Motor neuron (in vitro differentiated cells): ENCODE measurements at places on chromosomes 3 and 15. TPM values are rescaled to one million over a fixed set of nuclear protein-coding genes. Genes with fewer than 3 reads are reported as not detected.

GRCh38 chr3:167941234-167941995 is 154.3 kb downstream of the GOLIM4 start:
- no peak for ATAC-seq

GRCh38 chr3:20055020-20055775 is 15.0 kb downstream of the KAT2B start:
- ATAC-seq = peak; percentile 47

GRCh38 chr3:71688121-71688520 is 37.1 kb downstream of the EIF4E3 start:
- ATAC-seq = no peak

GRCh38 chr3:122105626-122106025 is 50.5 kb downstream of the CD86 start:
- ATAC-seq = peak; percentile 53

- peak; percentile 54 for ATAC-seq
Measured at GRCh38 chr15:57541805-57542504, 49.7 kb upstream of the MYZAP start.

- ATAC-seq = no peak
Measured at GRCh38 chr3:159635047-159635641, 353.5 kb upstream of the IL12A start.

Gene CNOT10
- total RNA-seq = 20.5 and 22.9 TPM in 2 replicates

- no peak for ATAC-seq
Measured at GRCh38 chr15:35627696-35628095, 81.7 kb upstream of the DPH6 start.

- no peak for ATAC-seq
Measured at GRCh38 chr15:100175406-100176114, 166.2 kb downstream of the ADAMTS17 start.

- no peak for ATAC-seq
Measured at GRCh38 chr15:60519218-60519617, 40.3 kb upstream of the ICE2 start.

GRCh38 chr3:45186871-45187270 is 39.2 kb downstream of the TMEM158 start:
- ATAC-seq = no peak

DNA sequence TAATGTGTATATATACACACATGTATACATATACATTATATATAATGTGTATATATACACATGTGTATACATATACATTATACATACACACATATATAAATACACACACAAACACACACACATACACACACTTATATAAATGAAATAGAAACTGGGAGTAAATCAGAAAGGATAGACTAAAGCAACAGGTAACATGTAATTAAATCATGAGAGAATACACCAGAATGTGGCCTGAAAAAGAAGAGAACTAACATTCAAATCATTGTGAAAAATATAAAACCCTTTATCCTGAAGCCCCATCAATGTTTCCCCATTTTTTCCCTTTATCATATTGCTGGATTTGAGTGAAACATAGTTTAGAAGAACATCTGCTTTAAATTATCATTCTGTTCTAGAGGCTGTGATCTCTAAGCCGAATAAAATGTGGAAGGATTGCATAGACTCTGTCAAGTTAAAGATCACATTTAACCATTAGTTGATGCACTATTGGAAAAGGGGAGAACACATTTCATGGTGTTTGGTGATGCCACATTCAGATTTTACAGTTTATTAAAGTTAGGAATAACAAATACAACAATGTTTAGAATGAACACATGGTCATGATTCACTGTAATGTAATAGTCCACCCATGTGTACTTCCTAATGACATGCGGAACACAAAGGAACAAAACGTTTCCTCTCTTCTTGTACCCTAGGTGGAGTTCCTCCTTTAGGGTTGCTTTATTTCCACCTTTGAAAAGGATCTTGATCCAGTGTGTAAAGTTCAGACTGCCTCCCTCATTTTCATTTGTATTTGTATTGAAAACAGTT is 12.5 kb upstream of the THRB start:
- peak; percentile 19 for ATAC-seq

- no peak for ATAC-seq
Measured at GRCh38 chr15:36797128-36797527, 217.7 kb downstream of the CDIN1 start.

Gene NANOGP8
- total RNA-seq = 0.78 and 0.90 TPM in 2 replicates

- ATAC-seq = no peak
Measured at GRCh38 chr3:100289339-100289738, 28.5 kb downstream of the TBC1D23 start.

GRCh38 chr3:150508401-150508800 is 37.9 kb downstream of the SERP1 start:
- no peak for ATAC-seq

Gene CERS3
- 0.07 TPM in 1 of 2 replicates, not detected in the other for total RNA-seq

Gene KNL1
- 19.1 and 20.4 TPM in 2 replicates for total RNA-seq

Gene PLSCR2
- not detected in 2 replicates for total RNA-seq
